ENCODE measurements at places on chromosomes 1 and 21.

- DNase-seq: no peak
Measured at GRCh38 chr1:198544265-198544664, 3.8 kb upstream of the ATP6V1G3 start.

DNA sequence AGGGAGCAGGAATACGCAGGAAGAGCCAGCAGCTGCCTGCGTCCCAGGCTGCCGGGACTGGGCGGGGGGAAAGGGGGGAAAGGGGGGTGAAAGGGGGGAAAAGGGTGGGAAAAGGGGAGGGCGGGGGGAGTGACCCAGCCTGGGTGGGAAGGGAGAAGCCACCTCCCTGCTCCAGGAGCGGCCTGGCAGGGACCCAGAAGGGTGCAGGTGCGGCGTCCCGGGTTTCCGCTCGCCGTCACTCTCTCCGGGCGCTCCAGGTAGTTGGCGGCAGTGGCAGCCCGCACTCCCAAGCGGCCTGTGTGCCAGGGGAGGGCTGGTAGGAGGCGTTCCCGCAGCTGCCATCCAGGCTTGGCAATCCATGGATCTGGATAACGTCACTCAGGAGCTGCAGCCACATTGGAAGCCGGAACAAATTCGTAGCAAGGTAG, 141.0 kb upstream of the NGF start:
- no peak for DNase-seq

- DNase-seq: no peak
Measured at GRCh38 chr1:153288634-153289275, 24.0 kb downstream of the PGLYRP3 start.

DNA sequence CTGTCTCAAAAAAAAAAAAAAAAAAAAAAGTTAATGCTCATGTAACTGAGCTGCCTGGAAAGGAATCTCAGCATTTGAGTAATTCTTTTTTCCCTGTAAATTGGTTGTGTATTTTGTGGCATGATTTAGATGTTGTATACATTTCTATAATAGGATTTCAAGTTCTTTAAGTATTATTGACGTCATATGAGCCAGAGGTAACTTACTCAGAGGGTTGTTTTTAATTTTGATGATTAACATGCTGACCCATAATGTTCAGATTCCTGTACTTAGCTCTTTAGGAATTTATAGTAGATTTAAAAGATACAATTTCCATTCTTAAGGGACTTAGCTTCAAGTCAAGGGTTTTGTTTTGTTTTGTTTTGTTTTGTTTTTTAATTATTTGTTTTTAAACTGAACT, 120.4 kb downstream of the CACHD1 start:
- no peak for DNase-seq

- DNase-seq: no peak
Measured at GRCh38 chr1:8604041-8604945, 213.1 kb downstream of the RERE start.

- DNase-seq: no peak
Measured at GRCh38 chr1:31788825-31789256, 24.7 kb upstream of the ADGRB2 start.

GRCh38 chr1:201397675-201398074, 1.4 kb downstream of the LAD1 start:
- DNase-seq: no peak

GRCh38 chr1:209319549-209319948, 264.0 kb upstream of the CAMK1G start:
- DNase-seq: no peak

- no peak for DNase-seq
Measured at GRCh38 chr1:64912191-64912590, 54.2 kb downstream of the JAK1 start.

GRCh38 chr1:38804062-38804886, 55.3 kb downstream of the RRAGC start:
- DNase-seq: no peak

DNA sequence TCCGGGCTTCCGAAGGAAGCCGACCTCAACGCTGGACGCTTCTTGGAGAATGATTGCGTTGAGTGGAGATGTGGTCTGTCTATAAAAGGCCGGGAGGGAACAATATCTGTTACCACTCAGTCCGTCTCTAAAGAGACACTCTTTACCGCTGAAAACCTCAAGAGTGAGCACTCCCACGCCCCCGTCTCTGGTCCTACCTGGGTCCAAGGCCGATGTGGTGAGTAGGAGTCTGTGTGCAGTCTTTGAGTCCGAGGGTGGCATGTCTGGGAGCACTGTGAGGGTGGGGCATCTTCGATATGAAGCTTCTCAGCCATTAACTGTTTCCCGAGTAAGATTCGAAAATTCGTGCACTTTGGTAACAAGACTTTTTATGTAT, 576 bp downstream of the ZFP69 start:
- no peak for DNase-seq

DNA sequence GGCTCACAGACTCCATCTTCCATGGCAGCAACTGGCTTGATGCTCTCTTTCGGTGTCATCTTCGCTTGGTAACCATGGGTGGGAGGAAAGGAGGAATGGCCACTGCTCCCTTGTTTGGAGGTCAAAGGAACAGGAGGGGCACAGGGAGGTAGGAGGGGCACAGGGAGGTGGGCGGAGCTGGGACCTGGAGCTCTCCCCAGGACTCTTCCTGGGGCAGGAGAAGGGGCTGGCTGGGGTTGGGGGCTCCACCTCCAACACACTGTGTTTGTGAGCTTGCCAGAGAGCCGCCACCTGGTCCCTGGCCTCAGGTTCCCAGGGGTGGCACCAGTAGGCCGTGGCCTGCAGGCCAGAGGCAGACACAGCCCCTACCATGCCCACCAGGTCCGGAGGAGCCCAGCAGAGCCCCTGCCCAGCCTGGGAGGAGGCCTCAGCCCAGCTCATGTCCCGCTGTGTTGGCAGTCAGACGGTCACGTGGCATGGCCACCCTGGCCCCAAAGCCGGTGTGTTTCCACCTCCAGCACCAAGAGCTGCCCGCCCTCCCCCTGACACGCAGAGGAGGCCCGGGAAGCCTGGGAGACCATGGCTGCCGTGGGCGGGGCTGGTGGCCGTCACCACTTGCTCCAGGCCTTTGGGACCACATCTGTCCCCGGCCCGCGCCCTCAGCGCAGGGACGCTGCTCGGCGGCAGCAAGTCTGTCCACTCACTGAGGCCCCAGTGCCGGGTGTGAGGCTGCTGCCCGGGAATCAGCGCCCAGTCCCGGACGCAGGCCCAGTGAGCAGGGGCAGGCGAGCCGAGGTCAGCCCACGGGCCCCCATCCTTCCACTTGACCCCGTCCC, 73.9 kb downstream of the MORN1 start:
- DNase-seq: no peak

DNA sequence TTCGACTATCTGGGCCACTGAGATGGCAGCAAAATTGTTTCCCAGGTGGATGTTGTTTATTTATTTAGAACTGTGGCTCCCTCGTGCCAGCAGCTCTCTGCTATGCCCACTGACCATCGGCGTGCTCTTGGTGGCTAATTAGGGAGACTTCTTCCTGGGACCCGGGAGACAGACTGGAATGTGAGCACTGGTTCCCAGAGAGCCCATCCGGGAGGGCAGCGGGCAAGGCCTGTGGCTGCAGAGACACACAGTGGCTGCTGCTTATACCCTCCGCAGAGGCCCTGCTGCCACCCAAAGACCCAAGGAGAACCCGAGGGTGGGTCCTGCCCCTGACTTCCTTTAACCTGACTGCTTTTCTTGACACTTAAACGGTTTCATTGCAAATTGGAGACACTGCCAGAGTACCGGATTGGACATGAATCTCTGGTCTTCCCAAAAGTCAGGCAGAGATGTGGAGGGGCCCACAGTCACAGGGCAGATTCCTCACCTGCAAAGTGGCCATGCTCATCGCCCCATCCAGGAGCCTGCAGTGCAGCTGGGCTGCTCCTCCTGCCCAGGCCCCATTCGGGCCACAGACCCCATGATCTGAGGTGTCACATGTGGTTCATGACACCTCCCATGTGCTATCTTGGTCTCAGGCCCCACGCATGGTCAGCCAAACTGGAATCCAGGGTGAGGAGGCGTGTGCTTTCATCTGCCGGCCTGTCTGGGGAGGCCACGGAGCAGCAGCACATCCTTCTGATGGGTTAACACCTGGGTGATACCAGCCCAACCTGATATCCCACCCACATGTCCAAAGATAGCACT, 5.7 kb upstream of the MATN1 start:
- DNase-seq: no peak

GRCh38 chr21:38841472-38841871, 35.7 kb downstream of the ETS2 start:
- DNase-seq: no peak

- DNase-seq: no peak
Measured at GRCh38 chr1:6794164-6794563, 8.9 kb downstream of the CAMTA1 start.

DNA sequence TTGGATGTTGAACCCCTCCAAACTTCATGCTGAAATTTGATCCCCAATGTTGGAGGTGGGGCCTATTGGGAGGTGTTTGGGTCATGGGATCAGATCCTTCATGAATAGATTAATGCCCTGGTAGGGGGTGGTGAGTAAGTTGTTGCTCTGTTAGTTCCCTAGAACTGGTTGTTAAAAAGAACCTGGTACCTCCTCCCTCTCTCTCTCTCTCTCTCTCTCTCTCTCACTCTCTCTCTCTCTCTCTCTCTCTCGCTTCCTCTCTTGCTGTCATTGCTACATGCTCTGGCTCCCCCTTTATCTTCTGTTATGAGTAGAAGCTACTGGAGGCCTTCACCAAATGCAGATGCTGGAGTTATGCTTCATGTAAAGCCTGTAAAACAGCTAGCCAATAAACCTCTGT, 498.2 kb upstream of the NR5A2 start:
- DNase-seq: no peak

GRCh38 chr1:45033356-45033755, 21.3 kb downstream of the UROD start:
- DNase-seq: no peak

- no peak for DNase-seq
Measured at GRCh38 chr1:164787834-164788231, 228.8 kb downstream of the PBX1 start.

- DNase-seq: no peak
Measured at GRCh38 chr1:16122350-16122881, 33.5 kb downstream of the EPHA2 start.

DNA sequence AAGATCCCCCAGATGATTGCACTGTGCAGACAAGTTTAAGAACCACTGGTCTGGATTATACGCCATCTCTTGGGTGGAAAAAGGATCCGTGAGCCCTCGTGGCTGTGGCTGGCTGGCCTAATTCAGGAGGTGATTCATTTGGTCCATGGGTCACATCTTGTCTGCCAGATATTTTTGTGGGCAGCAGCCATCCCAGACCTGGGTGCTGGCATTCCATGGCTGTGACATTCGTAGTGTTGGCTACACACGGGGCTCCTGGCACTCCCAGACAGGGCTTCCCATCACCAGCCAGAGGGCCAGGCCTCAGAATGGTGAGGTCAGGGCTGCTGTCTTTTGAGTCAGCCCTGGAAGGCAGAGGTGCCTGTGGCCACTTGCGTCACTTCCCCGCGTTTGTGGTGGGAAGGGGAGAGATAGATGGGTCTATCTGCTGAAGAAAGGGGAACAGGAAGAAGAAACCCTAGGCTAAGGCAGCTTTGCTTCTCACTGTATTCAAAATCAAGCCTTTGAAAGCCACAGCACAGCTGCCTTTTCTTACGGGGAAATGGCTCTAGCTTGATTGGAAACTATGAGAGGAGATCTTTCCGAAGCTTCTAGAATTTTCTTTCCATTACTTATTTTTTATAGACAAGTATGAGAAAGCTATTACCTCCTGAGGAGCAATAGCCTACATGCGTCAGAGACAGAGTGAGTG, 32.4 kb downstream of the EIF2D start:
- peak; percentile 61 for DNase-seq
